ENCODE measurements at places on chromosomes 2 and 18. TPM values are rescaled to one million over a fixed set of nuclear protein-coding genes. Genes with fewer than 3 reads are reported as not detected.

DNA sequence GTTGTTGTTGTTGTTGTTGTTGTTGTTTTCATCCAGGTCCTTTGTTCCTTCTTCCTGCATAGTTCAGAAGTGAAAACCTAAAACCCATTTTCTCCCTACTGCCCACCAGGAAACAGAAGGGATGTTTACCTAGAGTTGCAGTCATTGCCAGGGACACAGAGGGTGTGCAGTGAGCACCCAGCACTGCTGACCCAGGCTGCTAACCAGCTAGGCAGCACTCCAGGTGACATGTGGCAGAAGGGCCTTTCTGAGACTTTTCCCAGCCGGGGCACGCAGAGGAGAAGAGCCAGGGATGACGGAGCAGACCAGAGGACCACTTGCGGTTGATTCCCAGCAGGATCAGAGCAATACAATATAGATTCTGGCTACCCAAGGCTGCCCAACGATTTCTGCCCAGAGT is 286.3 kb downstream of the BCL11A start:
- DNase-seq: no peak

DNA sequence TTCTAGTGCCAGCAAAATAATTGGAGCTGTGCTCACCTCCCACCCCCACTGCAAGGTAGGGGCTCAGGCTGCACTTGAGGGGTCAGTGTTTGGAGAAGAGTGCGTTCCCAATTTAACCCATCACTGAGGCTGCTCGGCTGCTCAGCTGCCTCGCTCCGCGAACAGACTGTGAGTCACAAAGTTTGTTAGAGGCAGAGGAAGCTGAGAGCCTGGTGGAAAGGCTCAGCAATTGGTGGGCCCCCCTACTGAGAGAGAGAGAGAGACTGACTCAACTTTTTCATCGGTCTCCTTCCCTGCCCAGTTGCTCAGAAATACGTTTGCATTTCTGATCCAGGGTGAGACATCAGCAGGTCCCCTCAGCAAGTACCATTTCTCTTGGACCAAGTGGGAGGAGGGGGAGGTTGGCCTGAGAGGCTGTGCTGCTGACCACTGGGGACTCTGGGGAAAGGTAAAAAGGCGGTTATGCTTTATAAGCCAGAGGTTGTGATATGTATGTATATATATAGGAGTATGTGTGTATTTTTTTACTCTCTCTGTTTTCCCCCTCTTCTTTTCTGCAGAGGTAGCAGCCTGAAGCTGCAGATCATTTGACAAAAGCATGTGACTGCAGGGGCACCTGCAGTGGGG is 1.5 kb downstream of the EFR3B start:
- peak; percentile 81 for DNase-seq

DNA sequence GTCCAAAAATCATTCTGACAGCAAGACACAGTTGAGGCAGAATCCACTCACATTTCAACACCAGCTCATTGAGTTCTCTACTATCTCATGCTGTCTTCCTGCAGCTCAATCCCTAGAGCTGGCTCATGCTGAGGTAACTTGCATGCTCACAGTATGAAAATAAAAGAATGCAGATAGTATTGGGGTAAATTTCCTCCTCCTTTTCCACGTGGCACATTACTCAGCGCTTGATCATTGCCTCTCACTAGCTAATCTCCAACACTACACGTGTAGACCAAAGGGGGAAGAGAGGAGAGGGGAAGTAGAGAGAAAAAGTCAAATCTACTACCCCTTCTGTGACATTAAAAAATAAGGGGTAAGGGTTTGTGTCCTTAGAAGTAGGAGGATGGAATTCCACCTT is 300.6 kb downstream of the AFF3 start:
- DNase-seq: no peak

GRCh38 chr2:191748528-191749180 is 70.7 kb downstream of the NABP1 start:
- peak; percentile 20 for DNase-seq

- peak; percentile 93 for DNase-seq
Observed at GRCh38 chr2:207505728-207506127, 24.0 kb upstream of the CREB1 start.

DNA sequence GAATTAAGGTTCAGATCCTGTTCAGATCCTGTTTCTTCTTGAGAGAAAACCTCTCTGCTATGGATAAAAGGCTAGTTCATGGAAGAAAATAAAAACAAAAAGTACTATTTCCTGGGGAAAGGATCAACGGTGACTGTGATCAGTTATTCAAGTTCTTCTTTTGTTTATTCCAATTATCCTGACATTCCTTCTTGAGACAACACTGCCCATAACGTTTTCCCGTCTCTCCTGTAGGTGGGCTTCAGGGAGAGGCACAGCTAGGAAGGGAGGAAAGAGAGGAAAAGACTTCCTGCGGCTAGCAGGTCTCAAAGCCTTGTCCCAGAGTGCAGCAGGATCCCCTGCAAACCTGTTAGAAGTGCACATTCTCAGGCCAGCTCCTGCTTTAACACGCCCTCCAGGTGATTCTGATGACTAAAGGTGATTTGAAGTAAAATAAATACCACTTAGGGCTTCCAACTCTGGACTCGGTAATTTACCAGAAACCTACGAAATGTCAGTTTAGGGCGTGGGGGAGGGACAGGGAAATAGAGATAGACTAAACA is 4.5 kb upstream of the FHL2 start:
- DNase-seq: no peak

GRCh38 chr2:7969756-7970515 is 711.9 kb upstream of the ID2 start:
- DNase-seq: no peak

- no peak for DNase-seq
Observed at GRCh38 chr2:42135381-42136312, 33.5 kb upstream of the EML4 start.

GRCh38 chr18:48886520-48887293 is 64.1 kb downstream of the SMAD7 start:
- no peak for DNase-seq

DNA sequence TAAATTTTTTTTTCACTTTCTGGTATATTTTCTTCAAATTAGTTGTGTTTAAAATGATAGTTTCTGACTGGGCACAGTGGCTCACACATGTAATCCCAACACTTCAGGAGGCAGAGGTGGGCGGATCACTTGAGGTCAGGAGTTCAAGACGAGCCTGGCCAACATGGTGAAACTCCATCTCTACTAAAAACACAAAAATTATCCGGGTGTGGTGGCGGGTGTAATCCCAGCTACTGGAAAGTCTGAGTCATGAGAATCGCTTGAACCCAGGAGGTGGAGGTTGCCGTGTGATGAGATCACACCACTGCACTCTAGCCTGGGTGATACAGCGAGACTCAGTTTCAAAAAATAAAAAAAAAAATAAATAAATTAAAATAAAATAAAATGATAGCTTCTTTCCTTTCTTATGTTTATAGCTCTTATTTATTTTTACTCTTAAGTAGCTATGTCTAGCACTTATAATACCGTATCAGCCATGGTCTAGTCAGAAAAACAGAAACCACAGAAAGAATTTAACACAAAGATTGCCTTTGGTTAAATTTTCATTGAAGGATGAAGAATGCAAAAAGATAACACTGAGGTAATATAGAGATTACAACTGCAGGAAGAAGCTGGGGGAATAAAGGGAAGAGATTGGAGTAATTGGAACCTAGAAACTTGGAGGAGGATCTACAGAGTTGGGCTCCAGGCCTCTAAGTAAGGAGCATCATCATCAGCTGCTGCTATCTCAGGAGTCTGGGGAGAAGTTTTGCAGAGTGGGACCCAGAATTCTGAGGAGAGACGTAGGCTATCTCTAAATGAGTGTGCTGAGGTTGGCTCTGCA is 54.7 kb upstream of the MBOAT2 start:
- DNase-seq: peak; percentile 93

GRCh38 chr2:172462373-172462848 is 35.0 kb downstream of the ITGA6 start:
- no peak for DNase-seq

- peak; percentile 74 for DNase-seq
Observed at GRCh38 chr2:20430461-20431300, 16.2 kb upstream of the RHOB start.

DNA sequence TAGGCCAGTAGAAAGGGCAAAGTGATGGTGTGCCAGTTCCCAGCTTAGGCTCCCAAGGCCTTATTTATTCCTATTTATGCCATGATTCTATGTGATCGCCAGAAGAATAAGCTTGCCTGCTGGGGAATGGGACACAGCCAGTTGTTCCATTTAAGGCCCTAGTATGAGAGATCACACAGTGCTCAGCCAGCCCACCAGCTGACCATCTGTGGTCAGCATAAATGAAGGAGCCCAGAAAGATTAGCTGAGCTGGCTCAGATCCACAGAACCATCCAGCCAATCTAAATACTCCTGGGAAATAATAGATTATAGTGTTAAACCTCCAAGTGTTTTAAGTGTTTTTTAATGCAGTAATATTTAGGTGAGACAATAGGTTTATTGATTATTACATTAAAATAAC is 12.6 kb upstream of the L3MBTL4 start:
- DNase-seq: no peak

DNA sequence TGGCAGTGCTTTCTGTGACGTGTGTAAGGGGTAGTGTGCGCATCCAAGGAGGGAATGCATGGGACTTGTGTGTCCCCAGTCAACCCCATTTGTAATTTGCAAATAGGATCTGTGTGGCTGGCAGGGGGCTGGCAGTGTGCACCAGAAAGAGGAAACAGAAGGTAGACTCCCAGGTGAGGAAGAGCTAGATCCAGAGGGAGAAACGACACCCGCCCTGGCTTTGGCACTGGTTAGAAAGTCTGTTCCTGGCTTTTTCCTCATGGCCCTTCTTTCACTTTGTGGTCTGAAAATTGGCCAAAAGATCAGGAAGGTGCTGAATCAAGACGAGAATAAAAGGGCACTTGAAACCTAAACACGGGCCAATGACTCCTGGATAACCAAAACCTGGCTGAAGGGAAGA is 33.3 kb downstream of the PRKCE start:
- DNase-seq: no peak

DNA sequence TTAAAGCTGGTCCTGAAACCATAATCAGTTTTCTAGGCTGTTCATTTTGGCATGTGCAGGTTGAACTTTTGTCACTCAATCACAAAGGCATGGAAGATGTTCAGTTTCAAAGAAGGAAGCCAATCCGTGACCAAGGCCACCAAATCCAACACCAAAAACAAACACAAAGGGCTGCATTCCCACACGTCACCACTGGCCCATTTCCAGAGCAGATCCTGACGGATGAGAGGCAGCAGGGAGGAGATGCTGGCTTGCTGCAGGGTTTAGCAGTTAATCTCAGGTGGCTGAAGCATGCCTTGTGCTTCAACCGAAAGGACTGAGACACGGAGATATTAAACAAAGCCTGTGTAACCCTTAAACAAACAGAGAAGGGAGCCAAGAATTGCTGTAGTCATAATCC is 191.9 kb upstream of the CTAGE1 start:
- no peak for DNase-seq

- DNase-seq: peak; percentile 55
Observed at GRCh38 chr18:36752929-36753865, 75.6 kb downstream of the TPGS2 start.

GRCh38 chr2:141522048-141522447 is 608.8 kb downstream of the LRP1B start:
- no peak for DNase-seq

GRCh38 chr18:76922107-76922506 is 99.8 kb downstream of the ZNF236 start:
- peak; percentile 37 for DNase-seq

DNA sequence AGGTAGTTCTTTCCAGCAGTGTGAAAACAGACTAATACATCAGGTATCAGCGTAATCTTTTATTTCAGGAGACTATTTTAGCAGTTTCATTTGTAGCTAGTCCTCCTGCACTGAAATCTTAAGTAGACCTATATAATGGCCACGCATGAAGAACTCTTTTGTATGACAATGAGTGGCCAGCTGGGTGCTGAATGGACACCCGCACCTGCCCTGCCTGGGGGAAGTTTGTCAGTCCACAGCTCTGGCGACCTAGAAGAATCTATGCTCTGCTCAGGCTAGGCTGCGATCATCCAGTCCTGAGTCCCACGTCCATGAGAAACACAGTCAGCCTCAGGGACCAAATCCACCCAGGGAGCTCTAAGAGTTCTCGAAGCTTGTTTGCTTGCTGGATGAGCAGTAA is 709.2 kb upstream of the ID2 start:
- no peak for DNase-seq

GRCh38 chr2:76256458-76257088 is 545.9 kb upstream of the GCFC2 start:
- no peak for DNase-seq

DNA sequence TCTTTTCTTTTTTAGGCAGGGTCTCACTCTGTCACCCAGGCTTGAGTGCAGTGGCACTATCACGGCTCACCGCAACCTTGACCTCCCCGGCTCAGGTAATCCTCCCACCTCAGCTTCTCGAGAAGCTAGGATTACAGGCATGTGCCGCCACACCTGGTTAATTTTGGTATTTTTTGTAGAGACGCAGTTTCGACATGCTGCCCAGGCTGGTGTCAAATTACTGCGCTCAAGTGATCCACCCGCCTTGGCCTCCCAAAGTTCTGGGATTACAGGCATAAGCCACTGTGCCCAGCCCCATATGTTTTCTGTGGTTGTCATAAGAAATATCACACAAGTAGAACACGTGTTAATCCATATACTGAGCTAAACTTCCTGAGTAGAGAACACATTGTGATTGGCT is 14.6 kb downstream of the ENOSF1 start:
- DNase-seq: no peak

DNA sequence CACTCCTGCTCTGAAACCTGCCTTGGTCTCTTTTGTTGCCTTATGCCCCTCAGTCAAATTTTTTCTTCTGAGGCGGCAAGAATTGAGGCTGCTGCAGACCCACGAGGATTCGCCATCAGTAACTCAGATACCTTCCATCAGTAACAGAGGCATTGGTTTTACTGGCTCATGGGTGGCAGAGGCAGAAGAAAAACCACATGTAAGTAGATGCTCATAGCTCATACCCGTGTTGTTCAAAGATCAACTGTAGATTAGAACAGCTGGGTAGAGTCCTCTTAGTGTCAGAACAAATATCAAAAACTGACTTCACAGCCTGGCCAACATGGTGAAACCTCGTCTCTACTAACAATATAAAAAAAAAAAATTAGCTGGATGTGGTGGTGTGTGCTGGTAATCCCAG is 598.0 kb upstream of the SOX11 start:
- no peak for DNase-seq

- peak; percentile 11 for DNase-seq
Observed at GRCh38 chr2:231752061-231752460, 29.0 kb downstream of the PDE6D start.

- peak; percentile 89 for DNase-seq
Observed at GRCh38 chr18:48529796-48530195, 9.0 kb upstream of the CTIF start.

DNA sequence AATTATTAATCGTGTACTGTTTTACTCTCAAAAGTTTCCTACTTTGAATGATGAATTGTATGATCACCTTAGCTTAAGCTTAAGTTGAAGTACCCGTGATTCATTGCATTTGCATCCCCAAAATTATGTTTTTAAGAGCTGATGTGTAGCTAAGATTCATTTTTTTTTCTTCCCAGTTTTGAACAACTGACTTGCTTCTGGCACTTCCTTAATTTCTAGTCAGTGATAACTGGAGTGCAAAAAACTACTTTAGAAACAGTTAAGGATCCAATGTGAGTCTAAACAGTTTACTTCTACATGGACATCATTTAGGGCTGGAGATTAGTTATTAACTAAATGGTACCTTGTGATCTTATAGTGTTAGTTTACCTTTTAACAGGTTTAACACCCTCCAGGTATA is 124.0 kb upstream of the CAVIN2 start:
- DNase-seq: no peak

GRCh38 chr18:65039578-65039977 is 711.2 kb upstream of the CDH7 start:
- DNase-seq: no peak

OTOS gene
- not detected for total RNA-seq

WBP1 gene
- 65.4 TPM for total RNA-seq

TPO gene
- total RNA-seq: not detected

SERPINB5 gene
- not detected for total RNA-seq

GCA gene
- 0.90 TPM for total RNA-seq

RPE gene
- total RNA-seq: 111 TPM

COL6A3 gene
- 9.2 TPM for total RNA-seq

SLC4A5 gene
- not detected for total RNA-seq
